Endothelial cell (in vitro differentiated cells): ENCODE measurements at places on chromosomes 12 and 14.

DNA sequence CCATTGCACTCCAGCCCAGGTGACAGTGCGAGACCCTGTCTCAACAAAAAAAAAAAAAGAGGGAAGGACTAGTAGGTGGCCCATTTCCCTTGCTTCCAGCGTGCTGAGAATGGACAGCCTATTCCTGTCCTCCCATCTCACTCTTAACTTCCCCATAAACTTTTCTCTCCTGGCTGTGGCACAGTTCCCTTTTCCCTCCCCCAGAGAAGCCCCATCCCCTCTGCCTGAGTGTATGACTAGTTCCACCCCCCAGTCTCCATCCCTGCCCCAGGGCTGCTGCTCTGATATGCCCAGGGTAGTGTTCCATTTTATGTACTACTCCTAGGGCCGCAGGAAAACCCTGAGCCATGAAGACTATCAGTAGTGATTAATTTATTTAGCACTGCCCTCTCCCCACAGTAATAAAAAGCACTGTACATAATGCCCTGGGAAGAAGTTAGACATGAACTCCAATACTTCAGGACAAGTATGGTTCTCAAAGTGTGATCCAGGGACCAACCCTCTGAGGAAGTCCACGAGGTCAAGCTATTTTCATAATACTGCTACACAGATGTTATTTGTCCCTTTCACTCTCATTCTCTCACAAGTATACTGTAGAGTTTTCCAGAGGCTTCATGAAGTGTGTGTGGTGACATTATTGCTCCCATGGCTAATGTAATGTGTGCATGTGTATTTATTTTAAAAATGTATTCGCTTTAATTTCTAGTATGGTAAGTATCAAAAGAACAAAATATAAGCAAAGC lies 11.5 kb upstream of the CHD4 start:
- DNase-seq: no peak

GRCh38 chr12:122850695-122851350 lies 15.6 kb downstream of the HIP1R start:
- no peak for DNase-seq

GRCh38 chr14:73785834-73786635 lies 65.6 kb upstream of the PTGR2 start:
- peak; percentile 69 for DNase-seq

DNA sequence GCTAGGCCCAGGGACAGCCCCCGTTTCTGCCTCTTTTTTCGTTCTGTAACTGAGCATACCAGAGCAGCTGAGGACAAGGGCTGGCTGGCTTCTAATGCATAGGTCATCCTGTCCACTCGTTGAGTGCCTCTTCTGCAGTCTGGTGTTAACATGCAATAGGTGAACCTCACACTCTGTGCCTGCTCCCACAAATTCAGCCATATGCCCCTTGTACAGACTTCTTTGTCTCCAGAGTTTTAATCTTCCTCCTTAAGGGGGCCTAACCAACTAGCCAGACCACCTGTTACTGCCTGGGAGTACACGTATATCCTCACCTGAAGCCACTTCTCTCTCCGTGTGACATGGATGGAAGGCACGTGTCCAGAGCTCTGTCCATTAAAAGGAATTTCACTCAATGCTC lies 111.1 kb downstream of the SLC15A4 start:
- DNase-seq: no peak

GRCh38 chr14:93965946-93966474 lies 10.4 kb downstream of the ASB2 start:
- DNase-seq: no peak

- DNase-seq: no peak
Observed at GRCh38 chr14:100583245-100583644, 4.0 kb downstream of the BEGAIN start.

GRCh38 chr14:74619672-74620131 lies 7.7 kb upstream of the LTBP2 start:
- no peak for DNase-seq

DNA sequence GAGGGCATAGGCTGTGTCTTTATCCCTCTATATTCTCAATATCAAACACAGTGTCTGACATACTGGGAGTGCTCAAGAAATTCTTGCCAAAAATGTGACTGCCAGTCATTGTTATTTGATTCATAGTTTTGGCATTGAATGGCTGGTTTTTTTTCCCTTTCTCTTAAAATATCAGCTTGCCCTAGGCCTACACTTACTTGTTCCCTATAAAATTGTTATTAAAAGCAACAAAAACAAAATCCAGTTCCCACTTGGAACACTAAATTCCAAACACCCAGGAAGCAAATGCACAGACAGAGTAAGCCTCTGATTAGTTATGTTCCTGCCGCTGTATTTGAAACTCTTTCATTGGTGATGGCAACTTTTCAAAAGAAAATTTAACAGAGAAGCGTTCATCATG lies 110.7 kb downstream of the WIF1 start:
- DNase-seq: no peak

- DNase-seq: no peak
Observed at GRCh38 chr14:84225268-84225667, 1304.7 kb upstream of the FLRT2 start.

GRCh38 chr14:51491776-51492175 lies 159.9 kb upstream of the FRMD6 start:
- DNase-seq: no peak

DNA sequence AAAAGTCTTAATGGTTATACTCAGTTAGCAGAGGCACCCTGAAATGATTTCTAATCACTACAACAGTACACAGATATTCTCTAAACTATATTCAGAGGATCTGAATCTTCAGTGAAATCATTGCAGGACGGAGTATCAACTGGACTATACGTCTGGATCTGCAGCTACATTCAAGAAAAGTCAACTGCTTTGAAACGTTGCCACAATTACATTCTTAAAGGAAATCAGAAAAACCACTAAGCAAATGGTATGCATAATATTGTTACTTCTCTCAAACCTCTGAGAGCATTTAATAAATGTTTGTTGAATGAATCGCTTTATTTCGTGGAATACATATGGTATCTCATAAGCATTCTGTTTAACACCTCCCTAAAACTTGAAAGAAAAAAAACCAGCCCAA lies 67.4 kb downstream of the MED13L start:
- DNase-seq: no peak

DNA sequence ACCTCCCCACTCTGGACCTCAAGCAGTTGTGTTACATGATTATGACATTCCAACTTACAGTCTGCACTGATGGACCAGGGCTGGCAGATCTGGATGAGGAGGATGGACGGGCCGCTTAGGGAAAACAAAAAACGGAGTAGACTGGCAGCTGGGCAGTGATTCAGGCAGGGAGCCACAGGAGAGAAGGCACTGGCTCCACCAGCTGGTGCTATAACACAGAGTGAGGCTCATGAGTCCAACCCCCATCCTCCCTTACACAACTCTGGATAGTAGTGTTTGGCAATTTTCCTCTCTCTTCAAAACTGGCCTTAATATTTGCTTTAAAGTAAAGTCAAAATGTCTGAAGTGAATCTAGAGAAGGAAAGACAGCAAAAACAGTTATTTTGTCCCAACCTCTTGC lies 9.7 kb upstream of the RIC8B start:
- no peak for DNase-seq

DNA sequence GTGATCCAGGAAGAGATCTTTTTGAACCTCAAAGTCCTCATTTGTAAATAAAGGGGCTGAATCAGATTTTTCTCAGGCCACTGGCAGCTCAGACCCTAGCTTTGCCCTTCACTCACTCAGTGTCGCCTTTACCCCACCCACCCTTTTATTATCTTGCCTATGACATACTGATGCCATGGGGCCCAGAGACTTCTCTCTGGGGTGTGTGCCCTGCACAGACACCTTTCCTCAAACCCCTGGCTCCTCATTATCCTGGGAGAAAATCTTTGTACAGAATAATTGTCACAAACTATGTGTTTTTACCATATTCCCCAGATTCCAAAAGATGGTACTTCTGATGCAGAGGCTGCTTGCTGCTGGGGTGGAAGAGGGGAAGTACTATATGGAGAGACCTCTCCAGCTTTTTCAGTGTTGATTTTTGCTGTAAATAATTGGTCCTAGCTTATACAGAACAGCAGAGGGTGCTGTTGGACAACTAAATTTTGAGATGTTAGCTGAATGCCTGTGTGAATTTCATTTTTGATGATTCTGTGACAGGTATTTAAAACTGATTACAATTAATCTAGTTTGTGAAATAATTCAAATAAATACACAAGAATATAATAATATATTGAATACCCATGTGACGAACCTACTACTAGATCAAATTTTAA lies 53.9 kb upstream of the DCD start:
- DNase-seq: no peak

DNA sequence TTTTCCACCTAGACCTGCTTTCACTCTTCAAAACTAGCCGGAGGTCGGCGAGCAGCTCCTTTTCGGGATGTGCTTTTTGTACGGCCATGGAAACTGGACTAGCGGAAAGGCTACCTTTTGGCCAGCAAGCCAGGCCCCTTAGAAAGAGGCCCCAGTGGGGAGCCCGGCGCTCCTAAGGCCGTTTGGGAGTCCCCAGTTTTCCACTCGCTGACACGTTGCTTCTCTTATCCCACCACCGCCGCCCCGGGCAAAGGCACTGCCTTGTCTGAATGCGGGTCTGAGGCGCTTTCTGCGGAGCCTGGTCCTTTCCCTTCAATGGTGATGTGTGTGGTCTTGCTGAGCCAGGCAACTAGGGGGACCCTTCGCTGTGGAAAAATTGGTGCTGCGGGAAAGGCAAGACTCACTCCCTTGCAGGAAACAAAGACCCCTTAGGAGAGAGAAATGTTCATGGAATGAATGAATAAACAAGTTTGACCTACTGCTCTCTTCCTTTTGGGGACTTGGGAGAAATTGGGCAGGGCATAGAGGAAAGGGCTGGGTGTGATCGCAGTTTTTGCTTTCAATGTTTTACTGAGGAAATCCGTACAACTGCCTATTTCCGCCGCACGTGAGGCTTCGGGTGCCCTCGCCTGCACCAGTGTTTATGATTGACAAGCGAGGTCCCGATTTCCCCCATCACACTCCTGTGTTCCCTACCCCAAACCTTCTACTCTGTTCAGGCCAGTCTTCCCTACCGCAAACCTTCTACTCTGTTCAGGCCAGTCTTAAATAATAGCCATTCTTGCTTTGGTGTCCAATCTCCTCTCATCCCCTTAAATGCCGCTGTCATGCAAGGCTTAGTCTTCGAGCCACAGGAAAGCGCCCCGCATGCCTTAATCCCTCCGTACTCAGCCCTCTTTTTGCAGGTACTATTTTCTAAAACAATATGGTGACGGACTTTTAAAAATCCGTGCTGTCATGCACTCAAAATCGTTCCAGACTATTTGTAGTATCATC lies 1.0 kb upstream of the SLC38A2 start:
- peak; percentile 67 for DNase-seq

GRCh38 chr14:48628870-48629269 lies 953.5 kb upstream of the MDGA2 start:
- no peak for DNase-seq

- DNase-seq: no peak
Observed at GRCh38 chr12:73266206-73266605, 994.0 kb downstream of the TRHDE start.

DNA sequence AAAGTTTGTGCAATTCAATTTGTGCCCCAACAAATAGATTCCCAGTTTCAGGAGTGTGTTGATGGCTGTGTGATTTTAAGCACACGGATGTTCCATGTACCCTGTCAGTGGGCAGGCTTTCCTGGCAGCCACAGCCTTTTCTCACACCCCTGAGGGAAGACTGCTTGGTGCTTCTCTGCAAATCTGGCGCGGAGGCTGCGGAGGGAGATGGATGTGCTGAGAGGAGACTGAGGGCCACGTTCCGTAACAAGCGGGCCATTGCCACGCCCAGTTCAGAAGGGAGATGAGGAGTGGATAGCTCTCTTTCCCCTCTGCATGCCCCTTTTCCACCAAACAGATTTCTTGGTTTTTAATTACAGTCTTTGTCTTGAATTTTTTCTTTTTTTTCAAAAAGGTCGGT lies 89.1 kb downstream of the BEGAIN start:
- DNase-seq: no peak

DNA sequence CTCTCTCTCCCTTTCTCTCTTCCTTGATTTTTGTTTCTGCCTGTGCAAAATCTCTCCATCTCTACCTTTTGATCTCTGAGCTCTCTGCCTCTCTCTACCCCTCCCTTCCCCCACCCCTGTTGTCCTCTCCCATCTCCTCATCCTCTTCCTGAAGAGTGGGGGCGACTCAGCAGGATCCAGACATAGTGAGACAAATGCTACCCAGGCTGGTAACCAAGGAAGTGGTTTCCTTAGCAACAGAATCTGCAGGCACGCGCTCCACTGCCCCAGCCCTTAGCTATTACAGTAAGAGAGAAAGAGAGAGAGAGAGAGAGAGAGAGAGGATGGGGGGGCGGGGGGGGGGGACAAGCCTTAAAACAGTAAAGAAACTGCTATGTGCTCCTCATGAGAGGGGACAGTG lies 85.6 kb downstream of the CMKLR1 start:
- peak; percentile 26 for DNase-seq

DNA sequence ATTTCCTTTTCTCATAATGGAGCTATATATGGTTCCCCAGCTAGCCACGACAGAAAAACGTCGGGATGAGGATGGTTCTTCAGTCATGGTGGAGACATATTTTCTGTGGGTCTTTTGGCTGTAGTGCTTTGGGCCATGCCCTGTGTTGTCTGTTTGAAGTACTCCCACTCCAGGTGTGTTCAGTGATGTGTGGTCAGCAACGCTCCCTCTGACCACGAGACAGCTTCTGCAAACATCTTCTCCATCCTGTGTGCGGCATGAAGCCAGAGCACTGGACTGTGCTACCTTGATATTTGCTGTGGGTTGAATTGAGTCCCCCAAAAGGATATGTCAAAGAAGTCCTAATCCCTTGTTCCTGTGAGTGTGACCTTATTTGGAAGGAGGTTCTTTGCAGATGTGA lies 931.2 kb downstream of the NRXN3 start:
- no peak for DNase-seq

- no peak for DNase-seq
Observed at GRCh38 chr12:31947971-31948370, 11.2 kb upstream of the RESF1 start.

GRCh38 chr12:128792398-128792797 lies 31.4 kb downstream of the SLC15A4 start:
- no peak for DNase-seq

DNA sequence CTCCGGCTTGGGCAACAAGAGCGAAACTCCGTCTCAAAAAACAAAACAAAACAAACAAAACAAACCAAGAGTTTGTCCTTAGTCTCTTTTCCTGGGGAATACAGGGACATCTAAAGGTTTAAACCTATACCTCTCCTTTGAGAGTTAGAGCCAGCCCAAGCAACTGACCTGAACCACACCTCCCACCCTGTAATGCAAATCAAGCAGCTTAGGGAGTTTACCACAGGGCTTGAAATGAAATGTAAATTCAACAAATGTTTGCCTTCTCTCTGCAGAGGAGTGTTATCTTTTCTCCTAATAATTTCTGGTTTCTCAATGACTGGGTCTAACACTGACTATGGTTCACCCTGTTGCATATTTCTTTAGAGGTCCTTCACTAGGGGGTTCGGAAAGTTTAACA lies 16.7 kb downstream of the PPP1CC start:
- DNase-seq: no peak

- peak; percentile 89 for DNase-seq
Observed at GRCh38 chr12:107912421-107913004, 138.0 kb downstream of the ASCL4 start.
